ENCODE measurements at places on chromosomes 2 and 18.

- DNase-seq: no peak
Measured at GRCh38 chr2:170201734-170202393, 23.9 kb downstream of the MYO3B start.

DNA sequence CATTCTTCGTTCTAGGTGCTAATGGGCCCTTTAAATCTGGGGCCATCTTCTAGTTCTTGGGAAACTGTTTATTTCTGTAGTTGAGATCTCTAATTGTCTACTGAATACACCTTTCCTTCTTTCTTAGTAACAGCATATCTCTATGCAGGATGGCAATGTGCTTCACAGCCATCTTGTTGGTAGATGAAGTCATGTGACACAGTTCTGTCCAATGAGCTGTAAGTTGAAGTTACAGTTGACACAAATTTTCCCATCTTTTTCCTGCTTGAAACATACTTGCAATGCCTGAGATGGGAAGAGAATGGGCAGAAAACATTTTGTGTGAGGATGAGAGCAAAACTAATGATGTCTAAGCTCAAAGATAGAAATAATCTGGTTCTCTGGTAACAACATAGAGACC lies 57.3 kb upstream of the PHLPP1 start:
- no peak for DNase-seq

DNA sequence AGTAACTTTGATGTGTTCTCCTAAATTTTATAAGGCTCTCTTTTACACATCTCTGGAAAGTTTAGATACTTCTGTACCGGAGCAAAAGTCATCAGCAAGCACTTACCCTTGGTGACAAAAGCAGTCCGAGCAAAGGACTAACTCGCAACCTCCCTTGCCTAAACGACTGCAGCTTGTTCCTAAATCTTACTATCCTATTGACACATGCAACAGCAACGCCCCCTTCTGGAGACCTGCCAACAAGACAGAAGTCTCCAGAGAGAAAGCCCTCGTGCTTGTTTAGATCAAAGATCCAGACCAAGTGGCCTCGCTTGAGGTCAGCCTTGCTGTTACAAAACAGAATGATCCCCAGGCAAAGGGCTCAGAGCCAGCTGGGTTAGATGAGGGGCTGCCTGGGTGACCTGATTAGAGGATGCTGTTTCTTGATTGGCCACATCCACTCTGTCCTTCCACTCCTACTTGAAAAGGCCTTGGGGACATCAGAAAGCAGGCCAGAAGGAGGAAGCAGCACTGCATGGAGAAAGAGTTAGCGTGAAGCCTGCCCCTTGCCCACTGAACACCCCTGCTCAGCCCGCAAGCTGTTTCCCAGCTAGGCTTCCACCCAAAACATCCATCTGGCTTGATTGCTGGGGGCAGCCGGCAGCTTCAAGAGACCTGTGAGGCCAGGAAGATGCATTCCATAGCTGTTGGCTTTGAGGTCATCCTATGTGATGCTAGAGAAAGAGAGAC lies 94.3 kb downstream of the HNRNPLL start:
- peak; percentile 86 for DNase-seq

DNA sequence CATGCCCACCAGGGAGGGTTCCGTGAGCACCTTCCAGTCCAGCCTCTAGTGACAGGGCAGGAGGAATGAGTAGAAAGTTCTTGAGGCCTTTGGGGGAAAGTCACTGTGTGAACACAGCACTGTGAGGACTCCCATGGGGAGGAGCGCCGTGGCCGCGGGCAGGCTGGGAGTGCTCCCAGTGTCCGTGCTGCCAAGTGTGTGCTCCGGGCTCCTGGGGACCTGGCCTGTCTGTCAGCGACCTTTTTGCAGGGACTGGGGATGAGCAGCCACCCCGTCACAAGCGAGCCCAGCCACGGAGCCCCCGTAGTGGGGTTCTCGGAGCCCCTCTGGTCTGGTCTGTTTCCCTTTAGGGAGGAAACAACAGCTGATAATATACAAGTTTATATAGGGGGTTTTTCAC lies 36.8 kb downstream of the PDIA6 start:
- DNase-seq: no peak

- no peak for DNase-seq
Measured at GRCh38 chr18:39051013-39051412, 1485.4 kb upstream of the CELF4 start.

- no peak for DNase-seq
Measured at GRCh38 chr2:63364866-63365265, 223.4 kb downstream of the WDPCP start.

GRCh38 chr2:240429872-240430491 lies 5.5 kb upstream of the GPC1 start:
- DNase-seq: no peak

DNA sequence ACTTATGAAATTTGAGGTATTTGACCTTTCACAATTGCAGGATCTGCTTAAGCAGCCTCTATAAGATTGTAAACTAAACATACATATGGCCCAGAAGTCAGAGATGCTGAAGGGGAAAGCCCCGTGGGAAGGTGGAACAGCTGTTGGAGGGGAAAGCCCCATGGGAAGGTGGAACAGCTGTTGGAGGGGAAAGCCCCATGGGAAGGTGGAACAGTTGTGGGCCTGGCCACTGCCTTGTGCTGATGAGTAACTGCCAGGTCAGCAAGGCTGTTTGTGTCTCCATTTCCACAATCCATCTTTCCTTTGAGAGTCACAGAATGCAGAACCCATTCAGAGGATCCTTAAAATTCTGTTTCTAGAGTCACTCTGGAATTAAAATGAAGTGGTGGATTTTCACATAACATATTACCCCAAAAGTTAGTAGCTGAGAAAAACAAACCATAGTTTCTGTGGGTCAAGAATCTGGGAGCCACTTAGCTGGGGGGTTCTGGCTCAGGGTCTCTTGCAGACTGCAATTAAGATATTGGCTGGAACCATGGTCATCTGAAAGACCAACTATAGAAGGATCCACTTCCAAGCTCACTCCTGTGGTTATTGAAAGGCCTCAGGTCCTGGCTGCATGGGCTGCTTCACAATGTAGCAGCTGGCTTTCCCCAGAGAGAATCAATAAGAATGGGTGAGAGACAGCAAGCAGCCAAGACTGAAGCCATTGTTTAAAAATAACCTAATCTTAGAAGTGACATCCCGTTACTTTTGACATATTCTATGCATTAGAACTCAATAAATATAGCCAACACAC lies 86.6 kb upstream of the CAVIN2 start:
- DNase-seq: no peak

DNA sequence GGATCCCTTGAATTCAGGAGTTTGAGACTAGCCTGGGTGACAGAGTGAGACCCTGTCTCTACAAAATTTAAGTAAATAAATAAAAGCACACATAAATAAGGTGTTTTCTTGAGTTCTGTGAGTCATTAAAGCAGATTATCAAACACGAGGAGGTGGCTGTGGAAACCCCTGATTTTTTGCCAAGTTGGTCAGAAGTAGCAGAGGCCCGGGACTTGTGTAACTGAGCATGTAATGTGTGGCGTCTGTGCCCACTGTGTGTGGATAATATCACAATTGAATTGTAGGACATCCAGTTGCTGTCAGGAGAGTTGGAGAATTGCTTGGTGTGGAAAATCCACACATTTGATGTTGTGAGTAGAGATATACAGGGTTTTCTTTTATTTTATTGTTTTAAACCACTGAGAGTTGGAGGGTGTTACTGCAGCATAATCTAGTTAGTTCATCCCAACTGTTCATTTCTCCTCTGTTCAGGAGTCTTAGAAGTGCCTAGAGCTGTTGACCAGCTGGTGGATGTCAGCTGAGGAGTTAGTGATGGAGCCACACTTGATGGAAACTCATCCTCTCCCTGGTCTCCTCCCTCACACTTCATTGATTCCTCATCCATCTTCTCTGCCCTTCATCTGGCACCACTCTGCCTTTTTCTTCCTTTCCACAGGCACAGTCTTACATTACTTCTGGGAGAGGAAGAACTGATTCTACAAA lies 45.9 kb upstream of the RHOB start:
- no peak for DNase-seq

- no peak for DNase-seq
Measured at GRCh38 chr2:227038550-227039189, 125.3 kb downstream of the COL4A4 start.

- no peak for DNase-seq
Measured at GRCh38 chr18:59715966-59716369, 18.7 kb upstream of the CCBE1 start.

DNA sequence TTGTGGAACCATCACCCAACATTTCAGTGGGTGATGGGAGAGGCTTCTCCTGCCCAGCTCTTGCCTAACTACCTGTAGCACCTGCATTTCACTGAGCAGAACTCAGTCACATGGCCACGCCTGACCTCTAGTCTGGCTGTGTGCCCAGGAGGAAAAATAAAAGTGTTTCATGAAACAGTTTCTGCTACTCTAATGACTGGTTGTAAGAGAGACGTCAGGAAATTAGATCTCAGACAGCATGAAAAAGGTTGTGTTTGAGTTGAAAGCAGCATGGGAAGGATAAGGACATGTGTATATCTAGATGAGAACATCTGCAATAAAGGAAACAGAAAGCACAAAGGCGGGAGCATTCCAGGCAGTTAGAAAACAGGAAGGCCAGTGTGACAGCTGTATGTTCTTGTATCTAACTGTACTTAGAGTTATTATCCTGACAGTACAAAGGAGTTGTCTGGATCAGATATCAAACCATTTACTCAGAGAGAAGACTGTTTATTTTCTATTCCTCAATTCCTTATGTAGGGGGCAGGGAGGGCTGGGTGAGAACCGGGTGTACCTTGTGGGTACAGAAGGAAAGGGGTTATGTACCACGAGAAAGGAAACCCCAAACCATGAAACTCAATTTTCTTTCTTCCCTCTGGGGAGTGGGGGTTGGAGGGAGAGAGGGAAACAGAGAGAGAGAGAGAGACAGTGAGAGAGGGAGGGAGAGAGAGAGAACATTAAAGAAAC lies 307.4 kb upstream of the VWC2L start:
- no peak for DNase-seq

DNA sequence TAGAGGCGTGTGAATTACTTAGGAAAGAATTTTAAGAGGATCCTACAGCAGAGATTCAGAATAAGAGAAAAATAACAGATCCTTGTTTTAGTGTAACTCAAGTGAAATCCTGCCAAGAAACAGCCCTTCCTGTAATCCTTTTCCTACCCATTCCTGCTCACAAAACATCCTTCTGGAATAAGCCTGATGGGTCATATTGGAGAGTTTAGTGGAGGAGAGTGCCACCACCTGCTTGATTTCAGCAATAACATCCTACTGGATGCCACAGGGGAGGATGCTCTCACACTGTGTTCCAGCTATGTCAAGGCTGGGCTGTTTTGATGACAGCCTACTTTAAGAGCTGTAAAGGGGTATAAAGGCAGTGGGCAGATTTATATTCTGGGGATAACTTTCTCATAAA lies 54.8 kb upstream of the CCDC178 start:
- DNase-seq: peak; percentile 29

DNA sequence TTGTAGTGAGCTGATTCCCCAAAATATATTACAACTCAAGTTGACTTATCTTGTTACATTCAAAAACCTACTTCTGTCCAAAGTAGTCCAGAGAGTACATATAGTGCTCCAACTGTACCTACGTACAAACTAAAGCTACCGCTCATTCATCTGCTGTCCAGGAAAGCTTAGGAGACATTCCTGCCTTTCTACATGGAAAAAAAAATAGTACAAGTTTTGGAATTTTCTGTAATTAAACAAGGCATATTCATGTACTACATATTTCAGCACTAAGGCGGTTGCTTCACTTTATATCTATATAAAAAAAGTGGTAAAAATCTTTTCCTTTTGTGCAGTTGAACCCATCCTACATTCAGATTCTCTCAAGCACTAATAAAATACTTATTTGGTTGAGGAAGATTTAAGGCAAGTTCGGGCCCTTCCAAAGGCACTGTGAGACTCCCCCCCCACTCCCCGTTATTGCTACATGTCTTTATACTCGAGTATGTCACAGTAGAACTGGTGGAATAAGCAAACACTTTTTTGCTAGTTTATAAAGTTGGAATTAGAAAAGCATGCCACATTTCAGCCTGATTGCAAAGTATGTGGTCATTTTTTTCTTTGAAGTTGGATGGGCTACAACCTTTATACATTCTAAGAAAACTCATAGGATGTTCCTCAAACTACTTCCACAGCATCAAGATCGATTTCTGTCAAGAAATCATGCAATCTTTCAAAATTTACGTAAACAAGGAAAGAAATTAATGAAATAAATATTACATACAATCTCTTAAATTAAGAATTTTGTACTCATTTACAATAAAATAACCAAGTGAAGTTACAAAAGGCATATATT lies 3.7 kb downstream of the ZFP36L2 start:
- no peak for DNase-seq

DNA sequence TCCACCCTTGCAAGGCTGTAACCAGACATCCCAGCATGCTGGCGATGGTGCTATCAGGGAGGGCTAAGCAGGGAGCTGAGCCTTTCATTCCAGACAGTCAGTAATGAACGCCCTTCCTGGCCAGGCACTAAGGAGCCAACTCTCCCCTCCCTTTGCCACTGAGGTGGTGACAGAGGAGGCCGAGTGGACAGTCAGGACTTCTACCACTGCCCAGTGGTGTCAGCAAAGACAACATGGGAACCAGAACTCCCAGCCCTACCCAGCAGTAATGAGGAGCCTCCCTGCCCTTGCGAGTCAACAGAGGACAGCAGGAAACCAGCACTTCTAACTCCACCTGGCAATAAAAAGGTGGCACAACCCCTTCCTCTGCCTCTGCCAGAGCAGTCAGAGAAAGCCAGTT lies 68.6 kb downstream of the ZAP70 start:
- no peak for DNase-seq

GRCh38 chr2:25960396-25960795 lies 21.9 kb downstream of the KIF3C start:
- no peak for DNase-seq

DNA sequence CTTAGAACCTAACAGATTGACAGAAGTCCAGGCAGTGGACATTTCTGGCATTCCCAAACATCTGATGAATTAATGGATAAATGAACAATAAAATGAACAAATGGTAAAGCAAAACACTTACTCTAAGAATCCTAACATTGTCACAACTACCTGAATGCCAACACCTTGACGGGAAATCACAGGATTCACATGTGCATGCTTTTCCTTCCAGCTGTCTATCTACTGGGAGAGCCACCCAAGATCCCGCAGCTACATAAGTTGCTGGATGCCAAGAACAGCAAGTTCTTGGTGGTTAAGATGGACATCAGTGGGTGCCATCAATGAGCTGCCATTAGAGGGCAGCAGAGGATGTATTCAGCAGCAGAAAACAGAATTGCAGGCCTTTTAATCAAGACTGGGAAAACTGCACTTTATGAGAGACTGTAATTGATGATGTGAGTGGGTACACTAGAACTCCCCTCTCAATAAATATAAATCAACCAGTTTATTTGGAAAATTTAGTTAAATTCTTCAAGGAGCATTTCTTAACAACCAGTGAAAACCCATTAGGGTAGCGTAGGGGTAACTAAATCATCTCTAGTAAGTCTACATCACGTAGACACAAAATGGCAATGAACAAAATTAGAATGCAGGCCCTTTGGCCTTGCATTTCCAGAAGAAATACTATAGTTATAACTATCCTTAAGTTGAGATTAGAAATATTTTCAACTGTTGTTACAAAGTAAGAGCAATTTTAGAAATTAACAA lies 45.6 kb downstream of the SESTD1 start:
- peak; percentile 51 for DNase-seq

- no peak for DNase-seq
Measured at GRCh38 chr2:59184276-59185020, 943.3 kb upstream of the FANCL start.

- peak; percentile 22 for DNase-seq
Measured at GRCh38 chr2:70472221-70472890, 81.3 kb downstream of the TGFA start.

GRCh38 chr2:48450256-48450655 lies 79.7 kb upstream of the STON1 start:
- DNase-seq: no peak
